ENCODE measurements at places on chromosomes 12 and 14.

DNA sequence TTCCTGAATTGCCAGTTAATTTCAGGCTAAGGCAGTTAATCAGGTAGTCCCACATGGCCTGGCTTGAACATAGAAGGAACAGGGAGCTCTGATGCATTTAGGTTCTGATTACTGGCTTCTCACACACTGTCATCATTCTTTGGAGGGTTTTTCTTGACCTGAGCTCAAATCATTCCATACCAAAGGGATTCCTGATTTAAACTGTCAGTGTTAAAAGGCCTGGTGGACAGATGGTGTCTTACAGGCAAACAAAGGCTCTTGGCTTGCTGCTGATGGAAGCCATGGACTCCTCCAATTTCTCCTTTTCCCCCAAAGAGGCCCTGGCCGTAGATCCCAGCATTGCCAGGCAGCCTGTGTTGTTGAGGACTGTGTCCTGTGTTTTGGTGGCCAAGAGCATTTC is 30.2 kb downstream of the CACNA1C start:
- DNase-seq = no peak

DNA sequence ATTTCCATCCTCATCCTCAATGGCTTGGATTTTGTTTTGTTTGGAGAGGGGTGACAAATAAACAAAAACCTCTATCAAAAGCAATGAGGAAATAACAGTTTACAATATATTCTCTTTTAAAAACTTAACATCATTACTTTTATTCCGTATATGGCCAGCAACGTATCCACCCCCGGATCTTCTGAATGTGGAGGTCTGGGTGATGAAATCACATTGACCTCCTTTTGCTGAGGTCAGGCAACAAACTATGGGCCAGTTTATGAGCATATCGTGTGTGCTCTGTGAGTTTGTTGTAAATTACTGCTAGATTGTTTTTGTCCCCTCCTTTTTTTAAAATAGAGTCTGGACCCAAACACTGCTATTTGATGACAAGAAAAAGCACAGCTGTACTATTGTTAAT is 178.1 kb downstream of the BCAT1 start:
- DNase-seq = no peak

- no peak for DNase-seq
Measured at GRCh38 chr14:44898551-44898950, 63.2 kb downstream of the KLHL28 start.

GRCh38 chr14:70662080-70662479 is 20.4 kb downstream of the TTC9 start:
- no peak for DNase-seq

GRCh38 chr12:98389593-98389992 is 125.8 kb upstream of the TMPO start:
- DNase-seq = no peak

DNA sequence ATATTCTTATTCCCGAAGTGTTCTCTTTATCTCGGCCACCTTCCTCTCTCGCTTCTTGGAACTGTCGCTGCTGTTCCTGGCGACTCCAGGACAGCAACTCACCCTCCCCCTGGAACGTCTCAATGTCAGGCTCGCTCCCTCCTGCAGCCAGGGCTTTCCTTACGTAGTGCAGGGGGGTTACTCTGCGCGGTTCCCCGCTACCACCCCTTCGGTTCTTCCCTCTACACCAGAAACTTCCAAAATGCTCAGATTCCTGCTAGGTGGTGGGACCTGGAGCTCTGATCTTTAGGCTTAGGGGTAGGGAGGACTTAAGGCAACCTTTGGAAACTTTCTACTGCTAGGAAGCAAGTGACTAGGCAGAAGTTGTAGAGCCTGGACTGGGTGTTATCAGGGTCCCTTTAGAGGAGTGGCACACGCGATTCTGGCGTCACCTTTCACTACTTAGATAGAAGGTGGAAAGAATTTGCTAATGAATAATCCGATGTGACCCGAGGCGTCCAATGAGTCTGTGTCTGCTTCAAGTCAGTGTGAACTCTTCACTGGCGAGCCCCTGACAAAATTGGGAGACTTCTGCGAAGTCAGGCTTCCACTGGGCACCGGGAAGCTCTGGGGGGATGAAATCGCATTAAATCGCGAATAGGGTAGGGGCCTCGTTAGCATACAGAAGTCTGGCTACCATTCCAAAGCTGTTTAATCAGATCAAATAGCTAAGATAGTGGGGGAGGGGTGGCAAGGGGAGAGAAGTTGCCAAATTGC is 900 bp upstream of the DPF3 start:
- no peak for DNase-seq

GRCh38 chr12:120668091-120668867 is 18.7 kb upstream of the MLEC start:
- no peak for DNase-seq

- no peak for DNase-seq
Measured at GRCh38 chr12:30692470-30692869, 3.2 kb downstream of the IPO8 start.

DNA sequence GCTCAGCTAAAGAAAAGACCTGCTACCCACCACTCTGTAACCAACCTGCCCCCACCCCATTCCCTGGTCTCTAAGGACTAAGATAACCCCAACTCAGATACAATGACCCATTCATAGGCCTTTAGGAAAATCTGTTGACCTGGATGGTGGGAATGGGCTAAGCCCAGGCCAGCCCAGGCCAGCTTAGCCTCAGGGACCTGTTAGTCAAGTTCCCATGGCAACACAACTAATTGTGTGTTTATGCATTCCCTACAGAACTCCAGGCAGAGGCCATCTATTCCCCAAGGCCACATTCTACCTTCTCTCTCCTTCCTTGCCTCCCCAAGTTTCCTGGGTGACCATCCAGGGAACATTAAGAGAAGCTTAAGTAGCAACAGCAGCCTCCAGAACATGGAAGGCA is 16.1 kb upstream of the KRT8 start:
- DNase-seq = no peak

DNA sequence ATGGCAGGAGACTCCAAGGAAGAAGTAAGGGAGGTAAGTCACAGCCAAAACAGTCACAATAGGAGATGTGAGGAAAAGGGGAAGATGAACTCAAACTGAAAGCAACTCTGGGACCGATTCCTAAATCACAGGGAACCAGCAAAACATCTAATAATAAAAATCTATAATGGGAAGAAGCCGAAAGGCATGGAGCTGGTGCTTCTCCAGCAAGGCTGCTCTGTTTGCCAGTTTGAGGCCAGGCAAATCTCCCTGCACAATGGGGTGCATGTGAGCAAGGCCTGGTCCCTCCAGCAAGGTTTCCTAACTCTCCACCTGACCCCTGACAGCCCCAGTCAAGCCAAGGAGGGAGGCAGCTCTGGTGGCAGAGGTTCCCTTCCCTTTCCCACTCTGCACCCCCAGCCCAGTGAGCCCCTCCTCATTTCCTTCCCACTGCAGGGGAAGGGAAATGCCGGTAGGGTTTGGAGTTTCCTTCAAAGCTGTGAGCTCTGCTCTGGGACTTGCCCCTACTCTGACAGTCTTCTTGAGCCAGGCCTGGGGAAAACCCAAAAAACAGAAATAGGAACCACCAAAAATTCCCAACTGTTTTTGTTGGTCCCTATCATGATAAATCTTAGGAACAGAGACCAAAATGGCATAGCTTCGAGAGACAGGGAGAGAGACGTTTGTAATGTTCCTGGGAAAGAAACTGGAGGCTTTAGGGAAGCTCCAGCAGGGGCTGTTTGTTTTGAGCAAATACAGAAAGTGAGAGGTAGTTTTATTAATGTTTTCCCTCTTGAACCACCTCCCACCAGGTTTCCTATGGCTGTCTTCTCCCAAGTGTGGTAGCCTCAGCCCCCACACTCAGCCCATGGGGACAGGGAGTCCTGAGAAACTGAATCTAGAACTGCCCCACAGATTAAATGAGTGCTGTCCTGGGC is 34.6 kb downstream of the FMNL3 start:
- no peak for DNase-seq

- DNase-seq = no peak
Measured at GRCh38 chr12:90235642-90236041, 527.0 kb upstream of the ATP2B1 start.

DNA sequence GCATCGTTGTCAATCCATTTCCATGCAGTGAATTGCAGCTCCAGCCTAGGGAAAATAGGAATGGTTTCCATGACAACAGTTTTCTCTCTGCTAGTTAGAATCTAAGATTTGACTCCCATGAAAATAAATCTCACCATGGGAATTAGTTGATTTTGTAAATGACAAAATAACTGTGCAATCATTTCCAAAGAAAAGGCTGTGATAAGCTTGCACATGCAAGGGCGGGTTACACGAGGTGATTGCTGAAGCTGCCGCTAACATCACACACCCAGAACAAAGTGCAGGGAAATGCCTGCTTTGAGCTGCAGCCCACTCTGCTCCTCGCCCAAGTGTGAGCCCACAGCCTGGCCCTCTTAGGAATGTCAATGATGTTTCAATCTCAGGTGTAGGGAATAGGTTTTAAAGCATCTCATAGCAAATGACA is 53.8 kb downstream of the TRIM9 start:
- no peak for DNase-seq

DNA sequence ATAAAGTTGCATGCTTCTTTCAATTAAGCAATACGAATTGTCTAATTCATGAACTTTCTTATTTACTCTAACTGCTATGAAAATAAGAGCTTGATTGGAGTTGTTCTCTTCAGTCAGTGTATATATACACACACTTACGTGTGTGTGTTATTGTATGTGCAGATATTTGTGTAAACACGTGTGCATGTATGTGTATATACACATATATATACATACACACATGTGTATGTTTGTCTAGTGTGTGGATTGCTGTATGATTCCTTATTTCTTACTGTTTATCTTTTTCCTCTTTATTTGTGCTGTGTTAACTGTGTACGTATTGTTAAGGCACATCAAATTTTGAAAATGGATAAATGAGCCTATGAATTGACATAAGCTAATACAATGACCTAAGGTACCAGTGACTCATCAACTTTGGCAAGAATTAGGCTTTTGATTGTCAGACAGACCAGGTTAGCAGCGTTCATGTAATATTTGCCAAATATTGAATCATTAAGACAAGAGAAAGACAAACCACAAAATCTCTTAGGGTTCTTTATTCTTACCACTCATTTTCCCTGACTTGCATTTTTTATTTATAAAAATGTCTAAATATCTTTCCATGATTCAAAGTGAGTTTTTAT is 423.9 kb downstream of the SOX5 start:
- DNase-seq = no peak

Data from sciatic nerve (tissue), 2 donors.